MV-4-11 (cell line): ENCODE measurements at places on chromosomes 4 and X.

- no peak for DNase-seq
These were observed 73.3 kb downstream of the CYLC1 start for GRCh38 chrX:83934220-83934619.

- no peak for DNase-seq
These were observed 30.5 kb upstream of the COL25A1 start for GRCh38 chr4:109332926-109333464.

GRCh38 chrX:106177982-106178321, 9.8 kb downstream of the PWWP3B start:
- DNase-seq: no peak

DNA sequence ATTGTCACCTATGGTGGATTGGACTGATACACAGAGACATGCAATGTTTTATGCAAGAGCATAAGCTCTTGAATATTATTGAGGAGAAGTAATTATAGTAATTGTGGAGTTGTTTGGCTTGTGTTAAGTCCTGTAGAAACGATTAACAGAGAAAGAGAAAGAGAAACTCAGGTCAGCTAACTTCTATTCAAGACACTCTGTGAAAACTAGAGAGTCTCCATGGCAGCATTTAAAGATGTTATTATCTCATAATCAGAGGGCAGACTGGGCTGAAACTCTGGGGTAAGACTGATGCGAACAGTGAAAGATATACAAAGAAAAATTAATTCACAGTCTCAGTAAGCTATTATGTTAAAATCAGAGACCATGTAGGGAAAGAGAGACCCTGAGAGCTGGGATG, 625.7 kb downstream of the FAT4 start:
- DNase-seq: no peak

DNA sequence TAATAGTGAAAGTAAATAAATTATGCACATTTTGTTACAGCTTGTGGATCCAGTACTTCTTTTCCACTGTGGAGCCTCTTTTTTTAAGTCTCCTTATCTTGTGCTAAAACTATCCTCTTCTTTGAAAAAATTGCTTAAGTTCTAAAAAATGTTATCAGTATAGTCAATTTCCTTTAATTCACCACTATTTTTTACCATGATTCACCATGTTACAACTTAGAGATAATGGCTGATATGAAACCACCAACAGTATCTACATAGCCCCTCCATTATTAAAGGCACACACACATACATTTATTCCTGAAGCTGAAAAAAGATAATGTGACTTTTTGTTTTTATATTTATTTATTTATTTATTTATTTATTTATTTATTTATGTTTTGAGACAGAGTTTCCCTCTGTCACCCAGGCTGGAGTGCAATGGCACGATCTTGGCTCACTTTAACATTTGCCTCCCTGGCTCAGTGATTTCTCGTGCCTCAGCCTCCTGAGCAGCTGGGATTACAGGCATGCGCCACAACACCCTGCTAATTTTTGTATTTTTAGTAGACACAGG, 243.2 kb downstream of the SPOCK3 start:
- no peak for DNase-seq

DNA sequence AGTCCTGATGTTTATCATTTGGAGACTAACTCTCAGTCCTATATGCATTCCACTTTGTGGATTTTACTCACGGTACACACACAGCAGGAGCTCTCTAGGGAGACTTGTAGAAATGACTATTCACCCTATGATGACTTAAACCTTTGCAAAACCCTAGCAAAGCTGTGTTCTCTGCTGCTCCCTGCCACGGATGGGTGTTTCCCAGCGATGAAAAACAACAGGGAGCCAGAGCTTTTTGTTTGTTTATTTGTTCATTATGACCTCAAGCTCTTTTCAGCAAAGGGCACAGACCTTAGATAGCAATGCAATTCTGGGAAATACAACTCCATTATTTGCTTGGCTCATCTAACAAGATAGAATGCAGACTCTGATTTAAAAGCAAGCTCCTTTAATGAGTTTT, 156.6 kb downstream of the GRIA3 start:
- no peak for DNase-seq

- peak; percentile 57 for DNase-seq
These were observed 25.3 kb downstream of the IQCM start for GRCh38 chr4:149790172-149790907.

DNA sequence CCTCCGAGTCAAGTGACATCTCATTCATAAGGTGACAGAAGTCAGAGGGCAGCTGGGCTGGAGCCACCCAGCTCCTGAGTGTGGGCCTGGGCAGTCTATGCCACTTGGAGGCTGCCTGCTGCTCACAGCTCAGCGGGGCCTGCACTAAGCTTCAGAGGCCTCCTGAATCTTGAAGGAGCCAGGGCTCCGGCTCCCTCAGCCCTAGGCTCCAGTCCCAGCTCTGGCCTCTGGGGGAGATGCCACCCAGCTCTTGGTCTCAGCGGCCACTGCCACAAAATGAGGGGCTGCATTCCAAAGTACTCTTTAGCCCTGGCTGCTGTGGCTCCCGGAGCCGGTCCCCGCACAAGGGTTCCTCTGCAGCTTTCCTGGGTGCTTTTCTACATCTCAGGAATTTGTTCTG, 32.7 kb upstream of the PSAPL1 start:
- DNase-seq: no peak

- DNase-seq: no peak
These were observed 11.6 kb upstream of the DUSP9 start for GRCh38 chrX:153635388-153635787.

- peak; percentile 76 for DNase-seq
These were observed 39.9 kb downstream of the RAB40AL start for GRCh38 chrX:102976793-102977495.

DNA sequence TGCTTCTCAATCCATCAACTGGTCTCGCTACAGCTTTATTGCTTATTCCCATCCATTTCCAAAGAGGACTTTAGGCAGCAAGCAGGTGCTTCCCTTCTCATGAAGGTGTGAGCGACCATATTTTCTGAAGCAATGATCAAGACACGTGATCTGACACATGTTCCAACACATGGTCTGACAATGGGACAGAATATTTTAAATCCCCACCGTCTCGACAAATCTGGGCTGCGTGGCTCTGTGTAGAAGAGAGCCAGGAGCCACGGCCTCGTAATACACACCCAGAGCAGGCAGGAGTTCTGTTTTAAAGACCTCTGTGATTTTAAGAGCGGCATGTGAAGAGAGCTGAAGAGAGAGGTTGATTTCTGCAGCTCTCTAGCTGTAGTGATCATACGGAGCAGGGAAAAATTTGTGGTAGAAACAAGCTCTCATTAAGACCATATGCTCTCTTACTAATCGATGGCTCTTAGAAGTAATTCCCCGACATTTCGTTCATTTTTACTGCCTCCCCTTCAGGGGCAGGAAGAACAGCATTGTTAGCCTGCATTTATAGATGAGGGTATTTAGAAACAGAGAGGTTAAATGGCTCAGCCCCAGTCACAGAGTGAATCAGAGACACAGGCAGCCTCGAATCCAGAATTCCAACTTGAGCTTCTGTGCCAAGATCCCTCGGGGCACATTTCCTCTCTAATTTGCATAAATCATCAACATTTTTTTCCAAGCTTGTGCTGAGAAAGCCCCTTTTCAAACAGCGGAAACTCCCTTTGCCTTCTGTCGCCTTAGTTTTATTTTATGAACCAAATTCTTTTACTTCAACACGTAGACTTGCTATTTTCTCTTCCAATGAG, 91.0 kb upstream of the BCOR start:
- DNase-seq: no peak

DNA sequence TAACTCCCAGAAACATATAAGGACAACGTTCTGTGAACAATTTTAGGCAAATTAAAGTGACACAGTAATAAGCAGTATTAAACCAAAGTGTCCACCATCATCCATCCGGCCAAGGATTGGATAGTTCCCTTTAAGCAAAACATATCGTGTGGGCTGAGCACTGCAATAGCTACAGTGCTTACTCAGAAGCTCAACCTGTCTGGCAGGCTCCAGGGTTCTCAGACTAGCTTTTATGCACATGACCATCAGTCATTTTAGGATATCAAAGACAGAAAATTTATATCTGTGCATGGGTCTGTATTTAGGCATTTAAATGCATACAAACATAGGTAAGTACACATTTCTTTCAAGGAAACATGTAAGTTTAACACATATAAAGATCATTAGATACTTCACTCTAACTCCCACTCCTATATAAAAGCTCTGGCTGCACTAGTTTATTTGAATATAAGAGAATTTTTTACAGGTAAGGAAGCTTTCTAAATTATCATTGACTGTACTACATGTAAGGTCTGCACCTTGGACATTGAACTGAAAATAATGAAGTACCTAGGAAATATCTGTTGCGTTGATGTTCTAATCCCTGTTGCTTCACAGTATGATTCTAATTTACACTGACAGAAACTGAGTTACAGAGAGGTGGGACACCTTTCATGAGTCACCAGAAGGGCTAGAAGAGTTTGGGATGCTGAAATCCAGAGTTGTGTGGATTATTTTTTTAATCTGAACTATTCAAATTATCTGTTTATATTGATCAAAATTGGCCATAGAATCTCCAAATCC, 67.6 kb downstream of the ELOVL6 start:
- no peak for DNase-seq

DNA sequence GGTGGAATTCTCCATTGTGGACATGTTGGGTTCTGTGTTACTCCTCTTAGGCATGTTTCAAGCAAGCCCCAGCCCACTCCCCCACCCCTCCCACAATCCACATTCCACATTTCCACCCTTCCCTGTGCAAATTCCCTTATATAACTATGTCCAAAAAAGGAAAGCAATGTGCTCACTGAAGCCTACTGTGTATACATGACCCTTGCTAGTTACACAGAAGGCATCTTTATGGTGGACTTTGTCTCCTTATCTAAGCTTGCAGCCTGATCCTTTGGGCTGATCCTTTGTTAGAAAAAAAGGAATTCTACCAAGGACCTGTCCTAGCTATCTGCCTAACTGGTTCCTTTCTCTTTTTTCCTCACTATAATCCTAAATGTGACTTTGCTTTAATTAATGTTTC, 796.8 kb downstream of the NLGN4X start:
- DNase-seq: no peak

DNA sequence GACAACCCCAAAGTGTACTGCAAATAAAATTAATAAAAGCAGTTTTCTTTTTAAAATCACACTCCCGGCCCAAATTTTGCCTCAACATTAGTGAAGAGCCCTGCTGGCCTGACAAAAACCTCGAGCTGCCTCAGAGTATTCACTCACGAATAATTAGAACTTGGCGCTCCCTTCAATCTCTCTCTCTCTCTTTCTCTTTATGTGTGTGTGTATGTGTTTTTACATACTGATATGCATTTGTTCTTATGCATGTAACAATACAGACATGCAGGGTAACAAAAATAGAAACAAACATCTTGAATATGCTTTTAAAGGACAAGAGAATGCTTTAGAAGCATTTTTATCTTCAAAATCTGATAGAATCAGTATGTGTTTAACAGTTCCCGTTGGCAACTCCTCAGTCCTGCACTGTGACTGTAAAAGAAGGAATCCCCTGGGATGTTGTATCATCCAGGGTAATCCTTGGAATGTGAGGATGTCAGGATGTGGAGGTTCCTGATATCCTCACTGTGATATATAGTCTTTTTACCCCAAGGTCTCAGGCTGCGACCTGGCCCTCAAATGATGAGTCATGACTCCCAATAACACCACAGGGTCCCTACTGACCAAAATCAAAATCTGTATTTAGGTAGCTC, 53.0 kb downstream of the PTCHD1 start:
- DNase-seq: no peak

DNA sequence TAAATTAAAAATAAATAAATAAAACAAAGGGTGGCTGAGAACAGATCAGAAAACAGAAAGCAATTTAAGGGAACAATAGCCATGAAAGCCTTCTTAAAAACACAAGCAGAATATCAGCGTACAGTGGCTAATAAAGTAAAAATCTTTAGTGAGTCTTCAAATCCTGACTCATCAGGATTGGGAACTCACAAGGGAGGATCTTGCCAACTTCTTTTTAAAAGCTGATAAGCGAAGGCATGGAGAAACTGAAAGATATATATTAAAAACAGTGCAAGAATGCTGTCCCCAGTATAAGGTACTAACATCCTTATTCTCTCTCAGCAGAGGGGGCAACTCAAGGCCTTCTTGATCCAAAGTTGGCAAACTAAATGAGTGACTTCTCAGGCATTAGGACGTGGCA, 180.1 kb downstream of the DHX15 start:
- DNase-seq: no peak

- peak; percentile 48 for DNase-seq
These were observed 52.4 kb upstream of the PRDM8 start for GRCh38 chr4:80144676-80145470.

- DNase-seq: no peak
These were observed 26.3 kb upstream of the DACH2 start for GRCh38 chrX:86121916-86122315.

DNA sequence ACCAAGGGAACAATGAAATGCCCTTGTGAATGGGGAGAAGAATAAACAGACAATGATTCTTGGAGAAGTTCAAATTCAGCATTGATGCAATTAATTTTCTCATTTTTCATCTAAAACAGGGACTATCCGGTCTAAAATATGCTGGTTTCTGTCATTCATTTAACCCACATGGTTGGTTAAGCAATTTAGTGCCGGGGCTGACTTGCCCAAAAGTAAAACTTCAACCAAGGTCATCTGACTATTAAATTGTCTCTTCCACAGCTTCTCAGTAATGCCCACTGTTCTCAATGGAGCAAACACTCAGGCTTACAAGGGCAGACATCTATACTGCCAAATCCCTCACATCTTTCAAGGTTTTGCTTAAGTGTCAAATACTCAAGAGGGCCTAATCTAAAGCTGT, 51.3 kb downstream of the ANXA10 start:
- DNase-seq: no peak

- DNase-seq: no peak
These were observed 57.4 kb downstream of the RAPGEF2 start for GRCh38 chr4:159160242-159160641.

DNA sequence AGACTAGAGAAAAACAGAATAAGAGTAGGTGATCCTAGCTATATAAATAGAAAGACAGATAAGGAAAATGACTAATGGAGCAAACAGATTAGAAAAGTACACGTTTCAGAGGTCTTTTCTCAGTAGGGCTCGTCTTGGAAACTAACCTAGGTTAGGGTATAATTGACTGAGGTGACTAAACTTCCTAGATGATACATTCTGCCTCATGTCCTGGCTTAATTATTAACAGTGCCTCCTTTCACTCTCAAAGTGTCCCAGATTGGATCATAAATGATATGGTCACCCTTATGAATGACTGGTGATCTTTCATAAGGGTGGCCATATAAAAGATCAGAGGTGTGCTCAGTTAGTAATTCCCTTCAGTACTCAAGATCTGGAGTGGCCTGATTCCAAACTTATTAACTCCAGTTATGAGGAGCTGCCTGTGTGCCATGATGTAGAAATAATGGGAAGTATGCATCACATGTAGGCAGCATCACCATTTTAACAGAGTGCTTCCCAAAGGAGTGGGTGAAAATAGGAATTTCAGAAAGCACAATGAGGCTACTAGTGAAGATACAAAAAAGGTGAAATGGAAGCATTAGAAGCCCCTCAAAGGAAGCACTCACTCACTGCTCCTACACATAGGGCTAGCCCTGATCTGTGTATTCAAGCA, 14.7 kb upstream of the GRIA3 start:
- no peak for DNase-seq

GRCh38 chr4:168183717-168184571, 91.6 kb downstream of the ANXA10 start:
- peak; percentile 18 for DNase-seq
